ENCODE measurements at places on chromosomes 1 and 21.

DNA sequence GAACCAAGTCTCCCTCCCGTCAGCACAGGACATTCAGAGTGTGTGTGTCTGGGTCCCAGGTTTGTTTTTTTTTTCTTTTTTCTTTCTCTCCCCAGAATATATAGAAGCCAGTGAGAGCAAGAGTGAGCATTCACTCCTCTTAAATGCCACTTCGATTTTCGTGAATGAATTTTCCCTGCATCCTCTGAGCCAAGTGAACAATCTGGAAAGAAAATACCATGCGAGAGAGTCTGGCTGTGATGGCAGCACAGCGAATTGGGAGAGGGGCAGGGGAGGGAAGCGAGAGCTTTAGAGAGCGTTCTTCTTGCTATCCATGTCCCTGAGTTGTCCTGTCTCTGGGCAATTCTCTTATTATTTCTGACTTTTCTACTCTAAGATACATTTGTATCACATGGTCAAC is 76.0 kb upstream of the RAB3GAP2 start:
- DNase-seq, result no peak

DNA sequence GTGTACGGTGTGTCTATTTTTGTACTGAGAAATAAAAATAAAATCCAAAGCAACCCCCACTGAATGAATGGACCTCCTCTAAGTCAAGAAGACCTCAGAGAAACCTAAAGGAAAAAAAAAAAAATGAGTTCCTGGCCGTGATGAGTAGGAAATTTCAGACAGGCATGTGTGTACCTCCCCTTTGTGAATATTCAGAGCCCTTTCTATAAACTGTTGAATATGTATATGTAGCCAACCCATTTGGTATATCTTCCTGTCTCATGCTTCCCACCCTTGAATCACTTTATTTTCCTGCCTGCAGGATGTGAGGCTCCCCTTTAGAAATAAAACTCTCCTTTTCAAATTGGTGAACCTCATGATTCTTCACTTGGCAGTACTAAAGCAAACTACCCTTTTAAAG is 887.8 kb upstream of the NCAM2 start:
- no peak for DNase-seq

- no peak for DNase-seq
Measured at GRCh38 chr21:27565364-27565763, 598.5 kb upstream of the ADAMTS5 start.

DNA sequence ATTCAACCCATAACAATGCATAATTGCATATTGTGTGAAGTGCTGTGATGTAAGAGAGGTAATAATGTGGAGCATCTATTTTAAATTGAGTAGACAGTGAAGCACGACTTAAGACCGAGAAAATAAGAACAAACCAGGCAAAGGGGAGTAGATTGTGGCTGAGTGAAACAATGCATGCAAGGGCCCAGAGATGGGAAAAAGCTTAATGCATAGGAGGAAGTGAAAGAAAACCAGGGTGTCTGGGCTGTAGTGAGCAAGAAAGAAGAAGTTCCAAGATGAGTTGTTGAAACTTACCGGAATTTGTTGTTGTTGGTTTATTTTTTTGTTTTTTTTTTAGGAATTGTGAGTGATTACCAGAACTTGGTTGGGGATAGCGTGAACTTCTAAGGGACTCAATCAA is 104.7 kb downstream of the SNX7 start:
- DNase-seq, result no peak

GRCh38 chr1:184622136-184622823 is 132.4 kb downstream of the EDEM3 start:
- no peak for DNase-seq

DNA sequence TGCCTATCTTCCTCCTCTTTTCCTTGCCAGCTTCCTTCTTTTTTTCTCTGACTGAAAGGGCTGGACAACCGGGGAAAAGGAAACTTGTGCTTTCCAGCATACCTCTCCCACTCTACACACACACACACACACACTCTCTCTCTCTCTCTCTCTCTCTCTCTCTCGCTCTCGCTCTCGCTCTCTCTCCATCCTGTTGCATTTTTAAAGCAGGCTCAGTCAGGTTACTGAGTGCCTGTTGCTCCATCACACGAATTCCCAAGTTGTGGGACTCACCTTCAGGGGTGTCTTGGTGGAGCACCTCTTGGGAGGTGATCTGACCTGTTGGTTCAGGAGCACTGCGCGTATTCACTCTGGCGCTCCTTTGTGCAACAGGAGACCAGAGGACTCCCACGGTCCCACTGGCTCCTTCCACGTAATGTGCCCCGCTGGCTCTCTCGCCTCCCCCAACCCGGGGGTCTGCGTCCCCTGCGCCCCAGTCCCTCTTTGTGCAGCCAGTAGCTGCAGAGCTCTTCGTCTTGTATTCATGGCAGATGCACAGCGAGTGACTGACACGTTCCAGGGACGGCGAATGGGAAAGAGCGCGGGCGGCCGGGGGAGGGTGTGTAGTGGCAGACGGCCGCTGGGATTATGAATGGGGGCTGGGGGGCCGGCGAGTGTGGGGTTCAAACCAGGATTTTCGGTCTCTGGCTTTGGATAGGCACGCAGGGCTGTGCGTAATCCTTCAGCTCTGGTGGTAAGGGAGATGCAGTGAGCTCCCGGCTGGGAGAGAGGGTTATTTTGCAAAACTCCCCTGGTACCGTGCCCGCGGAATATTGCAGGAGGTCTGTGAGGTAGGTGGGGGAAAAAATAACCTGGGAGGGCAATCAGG is 660 bp upstream of the PDE4B start:
- DNase-seq, result no peak

GRCh38 chr1:88647249-88647645 is 36.8 kb upstream of the PKN2 start:
- DNase-seq, result no peak

Measured in trophoblast cell (in vitro differentiated cells and primary cell).